ENCODE measurements at places on chromosomes 4 and X. TPM values are rescaled to one million over a fixed set of nuclear protein-coding genes. Genes with fewer than 3 reads are reported as not detected.

The MAGIX gene
- total RNA-seq = 0.73 TPM

The POU3F4 gene
- not detected for total RNA-seq

The QRFPR gene
- total RNA-seq = not detected

The NEUROG2 gene
- not detected for total RNA-seq

The NAP1L2 gene
- total RNA-seq = under 0.01 TPM

The MAGEC3 gene
- total RNA-seq = not detected

The SSX4B gene
- not detected for total RNA-seq

The MTTP gene
- not detected for total RNA-seq

The RAB9B gene
- total RNA-seq = 0.20 TPM

The ZIC3 gene
- not detected for total RNA-seq

The JCHAIN gene
- total RNA-seq = not detected

All from subcutaneous preadipocyte (primary cell).